ENCODE measurements at places on chromosomes 1 and 21. TPM values are rescaled to one million over a fixed set of nuclear protein-coding genes. Genes with fewer than 3 reads are reported as not detected.
A peak's percentile ranks its signal among the peaks of the same experiment; 100 is the strongest.

The ADORA3 gene
- total RNA-seq = not detected

The LY9 gene
- not detected for total RNA-seq

The ZNF648 gene
- not detected for total RNA-seq

The SLAMF7 gene
- not detected for total RNA-seq

The RPE65 gene
- total RNA-seq = not detected

DNA sequence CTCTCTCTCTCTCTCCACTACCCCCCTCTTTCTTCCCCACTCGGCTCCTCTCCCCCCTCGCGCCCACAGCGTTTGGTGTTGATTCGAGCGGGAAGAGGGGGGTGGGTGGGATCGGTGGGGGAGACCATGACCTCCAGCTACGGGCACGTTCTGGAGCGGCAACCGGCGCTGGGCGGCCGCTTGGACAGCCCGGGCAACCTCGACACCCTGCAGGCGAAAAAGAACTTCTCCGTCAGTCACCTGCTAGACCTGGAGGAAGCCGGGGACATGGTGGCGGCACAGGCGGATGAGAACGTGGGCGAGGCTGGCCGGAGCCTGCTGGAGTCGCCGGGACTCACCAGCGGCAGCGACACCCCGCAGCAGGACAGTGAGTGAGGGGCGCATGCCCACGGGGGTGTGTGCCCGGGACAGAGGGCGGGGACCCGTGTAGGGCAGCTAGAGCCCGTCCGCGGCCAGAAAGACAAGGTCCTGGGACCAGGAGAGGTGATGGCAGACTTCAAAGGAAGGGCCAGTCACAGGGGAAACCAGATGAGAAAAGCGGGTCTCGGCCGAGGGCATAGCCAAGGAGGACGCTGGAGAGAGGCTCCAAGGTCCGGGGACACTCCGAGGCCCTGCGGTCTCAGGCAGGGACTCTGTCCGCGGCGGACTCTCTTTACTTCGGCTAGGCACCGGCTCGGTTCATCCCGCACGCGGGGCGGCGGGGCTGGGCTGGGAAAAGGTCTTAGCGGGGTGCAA is at the start of gene PRRX1:
PRRX1 (plus strand) TSS at position 39 of the 735 bp plus-strand sequence; CDS start at position 127, 88 bp downstream.
- peak; percentile 16 for DNase-seq

DNA sequence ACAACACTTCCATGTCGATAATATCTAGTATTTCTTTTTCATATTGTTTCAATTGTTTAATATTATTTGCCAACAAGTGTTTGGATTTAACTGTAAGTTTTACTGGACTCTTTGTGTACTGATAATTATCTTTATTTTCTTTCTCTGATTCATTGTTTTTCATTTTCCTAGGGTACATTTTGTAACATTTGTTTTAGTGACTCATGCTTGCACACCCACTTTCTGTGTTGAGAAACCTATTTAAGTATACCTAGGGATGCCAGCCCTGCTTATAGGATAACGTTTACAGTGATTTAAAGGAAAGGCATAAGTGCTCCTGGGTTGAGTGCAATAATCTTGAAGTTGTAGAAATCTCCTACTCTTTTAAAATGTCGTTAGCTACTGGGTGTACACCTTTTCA is 1386.0 kb upstream of the ADGRL4 start:
- no peak for DNase-seq

- peak; percentile 27 for DNase-seq
These were observed 2.7 kb downstream of the RHBG start for GRCh38 chr1:156371553-156372264.

GRCh38 chr1:55472784-55473183 is 257.6 kb upstream of the USP24 start:
- DNase-seq = peak; percentile 41

GRCh38 chr21:44253832-44254710 is 7.6 kb downstream of the DNMT3L start:
- peak; percentile 64 for DNase-seq

GRCh38 chr1:36137226-36137625 is 12.1 kb downstream of the TRAPPC3 start:
- DNase-seq = no peak

DNA sequence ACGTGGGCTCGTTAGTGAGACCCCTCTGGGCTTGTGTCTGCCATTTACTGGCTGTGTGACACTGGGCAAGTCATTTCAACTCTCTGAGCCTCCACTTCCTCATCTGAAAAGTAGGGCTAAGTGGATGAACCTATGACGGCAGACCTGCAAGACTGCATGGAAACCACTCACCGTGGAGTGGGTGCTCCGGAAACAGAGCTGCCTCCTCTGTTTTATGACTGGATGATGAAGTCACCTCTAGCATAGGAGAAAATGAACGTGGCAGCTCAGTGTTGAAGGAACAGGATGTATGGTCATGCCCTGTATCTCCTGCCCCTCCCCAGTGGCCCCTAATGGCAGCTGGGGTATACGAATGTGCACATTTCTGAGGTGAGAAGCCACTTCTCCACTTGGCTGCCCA is 40.5 kb downstream of the STPG1 start:
- DNase-seq = no peak

DNA sequence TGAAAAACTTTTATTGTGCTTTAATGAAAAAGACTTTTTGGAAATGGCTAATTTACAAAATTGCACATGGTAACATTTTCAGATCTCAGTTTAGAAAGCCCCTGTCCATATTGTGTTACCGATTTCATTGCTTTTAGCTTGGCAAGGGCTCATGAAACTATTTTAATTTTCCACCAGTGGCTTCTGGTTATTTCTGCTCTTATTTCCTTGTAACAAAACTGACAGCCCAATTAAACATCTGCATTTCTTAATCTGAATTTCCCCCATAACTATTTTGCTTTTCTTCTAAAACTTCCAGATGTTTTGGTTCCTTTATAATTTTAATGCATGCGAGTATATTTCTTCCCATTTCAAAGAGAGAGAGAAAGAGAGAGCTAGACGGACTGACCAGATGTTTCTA is 264.8 kb downstream of the PTPRC start:
- no peak for DNase-seq

DNA sequence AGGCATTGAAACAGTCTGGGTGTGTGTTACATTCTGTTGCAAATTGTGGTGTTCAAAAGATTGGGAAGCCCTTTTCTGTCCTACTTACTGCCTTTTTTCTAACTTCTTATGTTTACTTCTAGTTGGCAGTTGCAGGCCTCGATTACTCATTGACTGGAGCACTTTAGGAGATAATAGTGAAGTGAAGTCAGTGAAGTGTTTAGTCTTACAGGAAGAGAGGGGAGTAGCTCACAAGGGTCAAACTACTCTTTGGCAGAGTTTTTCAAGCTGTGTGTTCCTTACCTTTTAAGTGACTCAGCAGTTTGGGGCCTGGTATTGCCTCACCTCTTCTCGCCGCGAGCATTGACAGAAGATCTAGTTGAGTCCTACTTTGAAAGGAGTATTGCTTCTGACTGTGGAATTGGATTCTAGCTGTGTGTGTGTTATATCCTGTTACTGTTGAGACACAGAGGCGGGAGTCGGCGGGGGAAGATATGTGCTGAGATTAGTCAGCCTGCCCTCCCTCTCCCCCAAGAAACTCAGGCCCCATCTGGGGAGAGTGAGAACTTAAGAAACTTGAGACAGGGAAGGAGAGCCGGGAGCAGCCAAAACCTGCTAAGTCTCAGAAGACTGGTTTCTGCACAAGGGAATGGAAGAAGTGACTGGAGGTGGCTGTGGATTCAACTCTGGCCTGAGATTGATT is 19.3 kb downstream of the AHCYL1 start:
- peak; percentile 90 for DNase-seq
